Stimulated activated CD4-positive, alpha-beta T cell treated with anti-CD3 and anti-CD28 coated beads, Interleukin-4, amount 100 ng/mL, for 48 hours (primary cell): ENCODE measurements at places on chromosomes 6 and 20.

- DNase-seq = no peak
These were observed 399.9 kb downstream of the TAF4 start for GRCh38 chr20:61665528-61666470.

- no peak for DNase-seq
These were observed 252.0 kb upstream of the RIN2 start for GRCh38 chr20:19506021-19506420.

DNA sequence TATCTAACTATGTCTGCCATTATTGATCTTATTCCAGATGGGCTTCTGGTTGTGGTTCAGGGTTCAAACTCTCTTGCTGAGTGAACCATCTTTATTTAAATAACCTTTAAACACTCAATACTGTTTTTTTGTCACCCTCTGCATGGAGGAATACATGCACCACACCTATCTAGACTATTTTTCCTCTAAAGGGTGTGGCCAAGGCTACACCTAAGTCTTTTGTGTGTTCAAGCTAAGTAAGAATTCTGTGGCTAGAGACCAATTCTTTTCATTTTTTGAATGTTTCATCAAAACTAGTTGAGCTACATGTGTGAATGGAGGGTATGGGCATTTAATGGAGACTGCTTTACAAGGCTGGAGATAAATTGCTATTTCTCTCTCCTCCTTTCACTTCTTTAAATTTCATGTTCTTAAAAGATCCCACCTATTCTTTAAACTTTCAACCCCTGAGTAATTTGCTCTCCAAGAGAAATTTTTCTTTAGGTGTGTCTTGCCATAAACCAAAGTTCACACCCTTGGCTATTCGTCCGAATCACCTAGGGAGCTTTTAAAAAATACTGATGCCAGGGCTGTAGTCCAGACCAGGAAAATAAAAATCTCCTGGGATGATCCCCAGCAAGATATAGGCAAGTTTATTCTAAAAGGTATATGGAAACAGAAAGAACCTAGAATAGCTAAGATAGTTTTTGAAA is 24.8 kb upstream of the MBOAT1 start:
- DNase-seq = no peak

- no peak for DNase-seq
These were observed 103.8 kb downstream of the RNASET2 start for GRCh38 chr6:166852451-166852975.

DNA sequence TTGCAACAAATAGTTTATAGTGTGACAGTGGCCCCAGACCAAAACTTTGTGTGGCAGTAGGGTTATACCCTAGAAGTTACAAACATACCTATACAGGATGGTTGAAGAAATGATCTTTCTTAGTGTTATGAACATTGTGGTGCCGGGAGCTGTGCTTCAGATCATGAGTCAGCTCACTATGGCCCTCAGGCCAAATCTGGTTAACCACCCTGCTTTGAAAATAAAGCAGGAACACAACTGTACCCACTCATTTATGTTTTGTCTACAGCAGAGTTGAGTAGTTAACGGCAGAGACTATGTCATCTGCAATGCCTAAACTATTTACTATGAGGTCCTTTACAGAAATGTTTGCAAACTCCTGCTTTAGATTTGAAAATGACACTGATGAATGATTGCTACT is 24.3 kb downstream of the AKAP7 start:
- DNase-seq = no peak

DNA sequence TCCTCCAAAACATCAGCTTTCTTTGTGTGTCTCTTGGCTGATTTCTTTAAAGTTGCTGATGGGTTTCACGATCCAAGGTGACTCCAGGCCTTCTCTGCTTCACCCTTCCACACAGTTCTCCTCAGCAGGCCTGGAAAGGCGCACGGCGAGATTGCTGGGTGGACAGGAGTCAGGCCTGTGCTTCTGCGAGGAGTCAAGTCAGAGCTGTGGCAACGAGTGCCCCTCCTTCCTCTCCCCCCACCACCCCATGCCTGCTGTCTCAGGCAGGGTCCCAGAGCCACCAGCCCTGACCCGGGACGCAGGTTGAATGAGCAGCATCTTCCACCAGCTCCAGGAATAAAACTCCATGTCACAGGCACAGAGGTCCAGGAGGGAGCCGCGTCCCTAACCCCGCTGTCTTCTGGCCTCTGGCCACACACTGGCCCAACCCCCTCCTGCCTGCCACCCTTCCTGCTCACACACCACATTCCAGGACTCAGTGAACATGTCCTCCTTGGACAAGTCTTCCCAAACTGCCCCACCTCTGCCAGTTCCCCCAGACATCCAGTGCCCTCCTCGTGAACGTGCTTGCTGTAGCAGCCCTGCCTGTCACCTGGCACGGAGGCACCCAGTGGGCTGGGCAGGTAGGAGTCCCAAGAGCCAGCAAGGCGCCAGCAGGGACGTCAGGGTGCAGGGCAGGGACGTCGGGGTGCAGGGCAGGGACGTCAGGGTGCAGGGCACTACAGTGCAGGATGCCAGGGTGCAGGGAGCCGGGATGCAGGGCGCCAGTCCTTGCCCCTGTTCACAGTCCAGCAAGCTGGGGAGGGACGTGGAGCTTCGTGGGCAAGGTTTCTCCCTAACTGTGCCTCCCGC is 7.2 kb upstream of the NTSR1 start:
- DNase-seq = no peak
